ENCODE measurements at places on chromosomes 2 and 18. TPM values are rescaled to one million over a fixed set of nuclear protein-coding genes. Genes with fewer than 3 reads are reported as not detected.

LAMA3 gene
- 1.5 TPM for polyA plus RNA-seq

SERPINB13 gene
- not detected for polyA plus RNA-seq

ST8SIA5 gene
- polyA plus RNA-seq, result 0.99 TPM

ALPP gene
- polyA plus RNA-seq, result not detected

ALLC gene
- polyA plus RNA-seq, result 0.68 TPM

RTN4 gene
- polyA plus RNA-seq, result 330 TPM

ITPRID2 gene
- 173 TPM for polyA plus RNA-seq

IL18RAP gene
- 0.70 TPM for polyA plus RNA-seq

NYAP2 gene
- polyA plus RNA-seq, result 0.04 TPM

ZNF236 gene
- 10.0 TPM for polyA plus RNA-seq

TMEM178A gene
- polyA plus RNA-seq, result 21.0 TPM

GPBAR1 gene
- polyA plus RNA-seq, result 2.0 TPM

FAM228B gene
- polyA plus RNA-seq, result 22.7 TPM

DNA sequence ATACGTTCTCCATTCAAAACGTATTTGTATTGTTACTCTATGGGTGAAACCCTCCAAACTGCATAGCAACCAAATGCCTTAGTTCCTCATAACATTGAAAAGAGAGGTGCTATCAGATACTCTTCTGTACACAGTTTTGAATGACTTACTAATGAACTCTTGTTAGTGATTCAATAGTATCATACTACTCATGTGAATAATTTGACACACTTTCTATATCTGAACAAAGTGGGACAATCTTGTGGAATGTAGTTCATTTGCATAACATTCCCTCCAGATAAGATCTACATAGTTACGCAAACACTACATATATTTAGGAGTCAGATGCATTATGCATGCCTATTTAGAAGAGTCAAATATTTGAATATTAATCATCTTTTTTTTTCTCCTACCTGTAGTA lies 232.0 kb upstream of the NRXN1 start:
- DNase-seq, result no peak

- no peak for DNase-seq
Observed at GRCh38 chr18:26631135-26631534, 82.8 kb upstream of the KCTD1 start.

DNA sequence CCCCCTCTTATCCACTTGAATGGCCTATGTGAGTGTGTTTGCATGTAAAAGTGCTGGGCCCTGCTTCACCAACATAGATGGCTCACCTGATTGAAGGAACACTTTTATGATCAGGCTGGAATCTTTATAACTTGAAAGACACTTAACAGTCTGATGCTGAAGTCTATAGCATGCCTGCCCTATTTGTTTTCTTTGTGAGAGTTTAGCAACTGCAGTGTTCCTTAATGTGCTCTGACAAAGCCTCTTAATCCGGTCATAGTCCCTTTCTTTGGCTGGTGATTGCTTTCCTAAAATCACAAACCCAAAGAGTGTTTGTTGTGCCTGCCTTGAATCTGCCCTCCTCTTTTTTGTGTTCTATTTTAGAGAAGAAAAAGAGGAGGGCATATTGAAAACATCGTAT lies 1382.8 kb upstream of the CELF4 start:
- no peak for DNase-seq

- DNase-seq, result no peak
Observed at GRCh38 chr2:217325251-217325650, 465.4 kb upstream of the TNP1 start.

DNA sequence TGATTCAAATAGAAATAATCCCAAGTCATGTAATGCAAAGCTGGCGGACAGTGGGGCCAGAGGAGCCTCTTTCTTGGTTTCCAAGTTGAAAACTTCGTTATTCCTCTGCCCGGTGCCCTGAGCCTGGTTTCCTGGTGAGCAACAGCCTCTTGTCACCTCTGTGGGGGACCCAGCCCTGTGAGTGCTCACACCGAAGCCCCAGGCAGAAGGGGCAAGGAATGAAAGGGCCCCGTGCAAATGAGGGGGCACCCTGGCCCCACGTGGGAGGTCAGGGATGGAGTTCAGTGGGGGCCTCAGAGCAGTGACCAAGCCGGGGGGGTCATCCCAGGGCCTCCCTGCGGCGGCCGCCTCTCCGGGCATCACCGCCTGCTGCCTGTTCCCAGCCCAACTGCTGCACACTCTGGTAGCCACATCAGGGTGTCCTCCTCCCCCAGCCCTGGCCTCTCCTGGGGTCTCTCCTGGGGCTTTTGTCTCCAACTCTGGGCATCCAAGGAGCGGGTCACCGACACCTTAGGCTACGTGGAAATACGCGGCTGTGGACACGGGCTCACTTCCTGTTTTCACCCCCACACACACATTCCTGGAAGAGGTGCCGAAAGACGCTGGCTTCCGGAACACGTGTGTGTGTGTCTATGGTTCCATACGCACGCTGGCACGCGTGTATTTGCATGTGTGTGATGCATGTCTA lies 64.5 kb downstream of the TWIST2 start:
- no peak for DNase-seq

DNA sequence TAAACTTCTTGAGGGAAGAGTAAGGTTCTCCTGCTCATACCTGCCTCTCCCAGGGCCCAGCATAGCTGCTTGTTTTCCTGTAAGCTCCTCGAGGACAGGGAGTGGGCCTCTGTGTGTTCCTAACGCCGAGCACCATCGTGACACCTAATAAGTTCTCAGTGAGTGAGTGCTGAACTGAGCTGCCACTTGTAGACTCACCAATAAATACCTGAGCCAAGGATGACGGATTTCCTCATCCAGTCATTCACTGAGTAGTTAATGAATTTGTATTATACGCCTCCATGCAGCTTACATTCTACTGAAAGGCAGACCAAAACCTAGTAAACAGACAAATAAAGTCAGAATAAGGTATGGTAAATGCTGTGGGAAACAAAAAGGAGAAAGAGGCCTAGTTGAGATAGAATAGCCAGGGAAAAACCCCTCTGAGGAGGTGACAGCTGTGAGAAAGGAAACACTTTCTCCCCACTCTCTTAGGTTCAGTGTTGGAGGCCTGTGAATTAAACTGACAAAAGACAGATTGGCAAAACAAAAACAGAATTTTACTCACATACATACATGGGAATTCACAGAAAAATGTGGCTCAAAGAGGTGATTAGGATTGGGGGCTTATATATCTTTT lies 138.6 kb downstream of the B3GNT2 start:
- no peak for DNase-seq

GRCh38 chr2:191230174-191230573 lies 15.0 kb upstream of the MYO1B start:
- no peak for DNase-seq

GRCh38 chr2:127426501-127427354 lies 8.5 kb downstream of the PROC start:
- no peak for DNase-seq

GRCh38 chr2:207720517-207721187 lies 9.2 kb downstream of the CCNYL1 start:
- no peak for DNase-seq

DNA sequence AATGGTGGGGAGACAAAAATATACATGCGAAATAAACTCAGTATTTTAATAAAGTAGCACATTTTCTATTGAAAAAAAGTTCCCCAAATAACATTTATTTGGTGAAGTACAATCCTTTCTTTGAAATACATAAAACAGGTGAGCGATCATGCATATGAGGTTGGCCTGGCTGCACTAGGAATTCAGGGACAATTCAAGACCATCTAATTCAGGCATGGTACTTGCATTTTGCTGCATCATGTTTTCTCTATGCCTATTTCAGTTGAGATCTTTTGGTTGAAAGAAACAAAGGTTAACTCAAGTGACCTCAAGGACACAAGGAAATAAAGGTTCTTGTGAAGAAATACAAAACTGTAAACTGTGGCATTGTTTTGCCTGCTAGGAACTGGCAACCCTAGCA lies 19.8 kb upstream of the TAF4B start:
- DNase-seq, result no peak

DNA sequence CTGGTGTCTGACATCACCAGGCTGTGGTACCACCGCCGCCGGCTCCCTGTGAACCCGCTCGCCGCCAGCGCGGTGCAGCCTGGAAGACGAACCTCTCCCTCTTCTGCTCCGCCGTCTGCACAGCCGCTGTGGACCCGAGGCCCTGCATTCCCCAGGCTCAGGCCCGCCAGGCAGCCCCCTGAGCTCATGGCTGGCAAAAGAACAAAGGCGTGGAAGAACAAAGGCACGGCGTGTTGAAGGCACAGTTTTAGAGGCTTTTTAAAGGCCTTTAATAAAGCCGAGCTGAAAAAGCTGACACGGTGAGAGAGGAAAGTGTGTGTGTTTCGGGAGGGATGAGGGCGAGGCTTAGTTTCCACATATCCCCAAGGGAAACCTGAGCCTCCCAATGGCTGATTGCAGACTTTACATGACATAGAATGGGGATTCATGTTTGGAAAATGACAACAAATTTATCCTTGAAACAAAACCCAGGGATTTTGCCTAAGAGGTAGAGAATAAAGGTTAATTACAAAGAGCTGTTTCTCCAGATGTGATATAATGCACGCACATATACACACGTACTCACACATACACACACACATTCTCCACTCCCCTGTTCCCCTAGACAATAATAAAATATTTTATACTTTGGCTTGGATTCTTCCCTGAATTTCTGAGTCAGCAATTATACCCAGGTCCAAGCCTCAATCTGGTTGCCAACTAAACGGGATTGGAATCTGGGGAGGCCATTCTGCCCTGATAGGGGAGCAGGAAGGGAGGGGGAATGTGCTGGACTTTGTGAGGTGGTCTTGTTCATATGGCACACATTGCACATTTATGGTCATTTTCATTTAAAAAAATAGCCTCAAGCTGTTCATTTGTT lies 39.7 kb downstream of the RFX8 start:
- DNase-seq, result no peak

DNA sequence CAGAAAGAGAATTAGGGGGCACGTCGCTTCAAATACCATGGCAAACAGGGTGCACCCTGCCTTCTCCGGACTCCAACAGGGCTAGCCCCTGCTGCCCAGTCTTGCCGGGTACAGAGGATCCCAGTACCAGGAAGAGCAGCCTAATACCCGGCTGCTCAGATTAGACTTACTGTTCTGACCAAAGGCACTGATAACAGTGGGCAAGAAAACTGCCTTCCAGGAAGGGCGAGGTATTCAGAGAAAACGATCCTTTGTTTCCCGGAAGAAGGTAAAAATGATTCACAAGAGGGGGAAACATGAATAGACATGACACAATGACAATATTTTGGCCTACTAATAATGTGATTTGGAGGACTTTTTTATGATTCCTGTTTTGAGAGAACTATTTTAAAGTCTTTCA lies 99.9 kb downstream of the SS18 start:
- DNase-seq, result no peak

DNA sequence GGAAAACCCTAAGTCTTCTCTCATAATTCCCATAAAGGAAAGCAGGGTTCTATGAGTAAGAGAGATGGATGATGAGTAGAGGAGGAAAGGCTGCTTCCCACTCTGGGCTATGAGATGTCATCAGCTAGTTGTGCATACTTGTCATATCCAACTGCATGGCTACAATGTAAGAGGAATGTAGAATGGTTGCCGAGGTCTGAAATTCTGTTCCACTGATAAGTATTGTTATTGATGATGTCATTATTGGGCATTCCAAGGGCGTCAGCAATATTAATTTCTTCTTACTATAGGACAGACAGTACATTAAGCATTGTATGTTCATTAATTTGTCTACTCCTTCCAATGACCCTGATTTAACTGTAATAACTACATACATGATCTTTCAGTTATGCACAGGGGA lies 88.1 kb downstream of the L3MBTL4 start:
- no peak for DNase-seq
